ENCODE measurements at places on chromosomes 4 and X.
A peak's percentile ranks its signal among the peaks of the same experiment; 100 is the strongest.

- no peak for DNase-seq
Observed at GRCh38 chr4:47855350-47855749, 17.5 kb upstream of the CORIN start.

- DNase-seq, result no peak
Observed at GRCh38 chrX:139738581-139738980, 30.6 kb upstream of the MCF2 start.

- DNase-seq, result no peak
Observed at GRCh38 chr4:148062301-148062950, 330.5 kb downstream of the ARHGAP10 start.

- no peak for DNase-seq
Observed at GRCh38 chr4:53512608-53513007, 78.7 kb downstream of the LNX1 start.

- no peak for DNase-seq
Observed at GRCh38 chrX:6729626-6730025, 194.7 kb upstream of the VCX3A start.

- no peak for DNase-seq
Observed at GRCh38 chrX:49077941-49078340, 1.7 kb downstream of the WDR45 start.

DNA sequence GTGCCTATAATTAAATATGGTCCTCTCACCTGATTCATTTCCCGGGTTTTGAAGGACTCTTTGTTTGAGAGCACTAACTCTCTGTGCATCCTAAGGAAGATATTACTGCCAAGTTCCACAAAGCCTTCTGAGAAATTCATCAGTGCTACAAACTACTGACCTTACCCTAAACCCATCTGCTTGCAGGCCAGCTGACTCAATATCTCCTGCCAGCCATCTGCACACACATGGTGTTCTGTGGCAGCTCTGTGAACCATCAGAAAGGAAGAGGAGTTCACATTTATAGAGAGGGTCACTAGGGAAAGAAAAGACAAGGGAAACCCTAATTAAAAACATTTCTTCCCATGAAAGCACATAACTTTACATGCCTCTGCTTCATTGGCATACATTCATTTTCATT lies 156.7 kb downstream of the ATP10D start:
- no peak for DNase-seq

GRCh38 chr4:183118585-183118984 lies 19.5 kb downstream of the WWC2 start:
- no peak for DNase-seq

DNA sequence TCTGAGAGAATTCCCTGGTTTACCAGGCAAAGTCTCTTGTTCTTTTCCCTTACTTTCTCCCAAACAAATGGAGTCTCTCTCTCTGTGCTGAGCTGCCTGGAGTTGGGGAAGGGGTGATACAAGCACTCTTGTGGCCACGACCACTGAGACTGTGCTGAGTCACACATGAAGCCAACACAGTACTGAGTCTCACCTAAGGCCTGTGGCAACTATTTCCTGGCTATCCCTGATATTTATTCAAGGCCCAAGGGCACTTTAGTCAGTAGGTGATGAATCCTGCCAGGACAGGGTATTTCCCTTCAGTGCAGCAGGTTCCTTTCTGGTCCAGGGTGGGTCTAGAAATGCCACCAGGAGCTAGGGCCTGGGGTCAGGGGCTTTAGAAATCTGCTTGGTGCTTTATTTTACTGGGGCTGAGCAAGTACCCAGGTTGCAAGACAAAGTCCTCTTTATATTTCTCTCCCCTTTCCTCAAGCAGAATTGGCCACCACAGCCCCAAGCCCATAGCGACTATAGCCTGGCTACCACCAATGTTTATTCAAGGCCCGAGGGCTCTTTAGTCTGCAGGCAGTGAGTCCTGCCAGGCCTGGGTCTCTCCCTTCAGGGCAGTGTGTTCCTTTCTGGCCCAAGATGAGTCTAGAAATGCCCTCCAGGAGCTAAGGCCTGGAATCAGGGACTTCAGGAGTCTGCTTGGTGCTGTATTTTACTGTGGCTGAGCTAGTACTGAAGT lies 10.5 kb downstream of the ARL13A start:
- no peak for DNase-seq

GRCh38 chr4:158809611-158810486 lies 41.0 kb downstream of the FNIP2 start:
- DNase-seq, result no peak

- no peak for DNase-seq
Observed at GRCh38 chrX:13028871-13029636, 15.4 kb downstream of the FAM9C start.

DNA sequence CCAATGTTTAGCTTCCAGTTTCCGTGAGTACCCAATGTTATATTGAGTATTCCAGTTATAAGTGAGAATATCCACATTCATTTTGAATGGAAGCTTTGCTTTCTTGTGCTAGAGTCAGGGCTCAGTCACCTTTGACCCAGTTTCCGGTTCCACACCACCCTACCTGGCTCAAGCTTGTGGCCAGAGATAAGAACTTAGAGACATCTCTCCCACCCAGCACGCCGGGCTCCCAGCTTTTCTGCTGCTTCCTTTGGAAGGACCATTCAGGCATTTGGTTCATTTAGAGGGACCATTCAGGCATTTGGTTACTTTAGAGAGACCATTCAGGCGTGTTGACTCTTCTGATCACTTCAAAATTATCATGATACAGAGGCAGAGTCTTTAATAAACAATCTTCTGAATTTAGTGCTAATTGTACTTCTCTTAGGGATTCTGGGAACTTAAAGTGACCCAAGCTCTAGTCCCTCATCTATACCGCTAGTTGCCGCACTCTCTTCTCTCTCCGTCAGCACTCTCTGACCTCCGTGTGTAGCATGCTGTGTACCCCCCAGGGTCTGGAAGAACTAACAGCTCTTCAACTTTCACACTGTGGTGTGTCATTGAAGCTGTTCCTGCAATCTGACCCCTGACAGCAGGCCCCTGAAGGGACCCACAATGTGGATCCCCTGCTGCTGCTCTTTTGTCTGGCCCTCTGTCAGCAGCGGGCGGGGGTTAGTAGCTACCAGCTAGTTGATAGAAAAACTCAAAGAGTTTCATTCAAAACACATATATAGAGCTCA lies 943.1 kb downstream of the ARAP2 start:
- DNase-seq, result no peak

GRCh38 chr4:99210789-99211188 lies 8.3 kb downstream of the ADH6 start:
- DNase-seq, result no peak

- DNase-seq, result no peak
Observed at GRCh38 chr4:4838936-4839810, 20.3 kb upstream of the MSX1 start.

- no peak for DNase-seq
Observed at GRCh38 chrX:44906041-44906440, 33.1 kb downstream of the KDM6A start.

GRCh38 chrX:20132666-20133065 lies 9.0 kb downstream of the EIF1AX start:
- DNase-seq, result no peak

DNA sequence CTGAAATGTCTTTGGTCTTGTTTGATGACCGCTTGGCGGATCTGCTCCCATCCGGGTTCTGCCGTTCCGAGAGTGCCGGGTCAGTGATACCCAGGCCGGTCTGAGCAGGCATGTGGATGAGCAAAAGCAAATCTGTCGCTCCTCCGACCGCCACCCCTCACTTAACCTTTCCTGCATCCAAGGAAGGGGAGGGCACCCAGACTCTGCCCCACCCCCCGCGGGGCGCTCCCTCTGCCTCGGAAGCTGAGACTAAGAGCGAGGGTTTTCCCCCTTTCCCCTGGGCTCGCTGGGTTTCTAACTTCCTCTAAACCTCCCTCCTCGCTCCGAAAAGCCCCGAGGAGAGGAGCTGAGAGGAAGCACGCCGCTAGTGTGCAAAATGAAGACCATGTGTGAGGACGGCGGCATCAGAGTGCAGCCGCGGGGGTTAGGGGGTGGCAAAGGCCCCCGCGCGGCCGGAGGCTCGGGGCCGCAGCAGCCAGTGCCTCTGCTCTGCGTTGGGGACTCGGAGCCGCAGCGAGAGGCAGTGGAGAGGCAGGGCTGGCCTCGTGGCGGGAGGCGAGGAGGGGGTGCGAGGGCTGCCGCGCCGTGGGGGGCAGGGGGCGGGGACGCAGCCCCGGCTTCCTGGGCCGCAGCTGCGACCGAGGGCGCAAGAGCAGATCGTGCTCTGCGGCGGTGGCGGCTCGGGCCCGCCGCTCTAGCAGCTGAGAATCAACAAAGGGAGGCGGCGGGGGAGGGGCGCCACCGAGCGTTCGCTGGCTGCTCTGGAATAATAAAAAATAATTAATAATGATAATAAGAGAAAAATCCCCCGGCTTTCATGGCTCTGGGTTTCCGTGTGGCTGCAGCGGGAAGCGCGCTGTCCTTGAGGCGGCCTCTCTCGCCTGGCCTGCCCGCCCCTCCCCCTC lies 55.8 kb upstream of the BCOR start:
- DNase-seq, result peak; percentile 62

- DNase-seq, result no peak
Observed at GRCh38 chrX:138349351-138349750, 362.2 kb downstream of the FGF13 start.

- no peak for DNase-seq
Observed at GRCh38 chr4:83646538-83647239, 110.8 kb downstream of the GPAT3 start.

DNA sequence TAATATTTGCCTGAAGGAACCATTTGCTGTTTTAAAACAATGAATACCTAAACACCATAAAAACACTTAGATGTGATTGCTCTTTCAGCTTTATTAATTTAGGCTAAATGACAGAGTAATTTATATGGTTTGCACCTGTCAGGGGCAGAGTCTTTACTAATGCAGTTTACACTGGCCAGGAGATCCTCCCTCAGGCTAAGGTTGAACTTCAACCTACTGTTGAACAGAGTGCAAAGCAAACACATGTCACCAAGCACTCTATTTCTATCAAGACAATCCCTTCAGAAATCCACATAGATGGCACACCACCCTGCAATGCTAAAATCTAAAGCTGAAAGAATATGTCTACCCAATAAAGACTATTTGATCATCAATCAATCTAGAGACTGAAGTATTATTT lies 147.3 kb downstream of the KLHL13 start:
- no peak for DNase-seq

GRCh38 chrX:15127010-15127409 lies 142.9 kb downstream of the ASB9 start:
- DNase-seq, result no peak

- no peak for DNase-seq
Observed at GRCh38 chrX:44731160-44731559, 112.7 kb upstream of the DUSP21 start.

DNA sequence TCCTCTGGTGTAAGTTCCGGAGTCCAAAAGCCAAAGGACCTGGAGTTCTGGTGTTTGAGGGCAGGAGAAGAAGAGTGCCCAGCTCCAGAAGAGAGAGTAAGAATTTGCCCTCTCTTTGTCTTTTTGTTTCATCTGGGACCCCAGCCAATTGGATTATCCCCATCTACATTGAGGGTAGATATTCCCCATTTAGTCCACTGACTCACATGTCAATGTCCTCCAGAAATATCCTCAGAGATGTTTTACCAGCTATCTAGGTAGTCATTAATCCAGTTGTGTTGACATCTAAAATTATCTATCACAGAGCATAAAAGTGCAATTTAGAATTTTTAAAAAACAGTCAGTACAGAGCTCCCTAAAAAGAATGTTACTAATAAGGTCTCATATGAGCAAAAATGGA lies 132.9 kb upstream of the TMEM47 start:
- DNase-seq, result no peak

- DNase-seq, result no peak
Observed at GRCh38 chrX:5402461-5402860, 826.2 kb downstream of the NLGN4X start.

DNA sequence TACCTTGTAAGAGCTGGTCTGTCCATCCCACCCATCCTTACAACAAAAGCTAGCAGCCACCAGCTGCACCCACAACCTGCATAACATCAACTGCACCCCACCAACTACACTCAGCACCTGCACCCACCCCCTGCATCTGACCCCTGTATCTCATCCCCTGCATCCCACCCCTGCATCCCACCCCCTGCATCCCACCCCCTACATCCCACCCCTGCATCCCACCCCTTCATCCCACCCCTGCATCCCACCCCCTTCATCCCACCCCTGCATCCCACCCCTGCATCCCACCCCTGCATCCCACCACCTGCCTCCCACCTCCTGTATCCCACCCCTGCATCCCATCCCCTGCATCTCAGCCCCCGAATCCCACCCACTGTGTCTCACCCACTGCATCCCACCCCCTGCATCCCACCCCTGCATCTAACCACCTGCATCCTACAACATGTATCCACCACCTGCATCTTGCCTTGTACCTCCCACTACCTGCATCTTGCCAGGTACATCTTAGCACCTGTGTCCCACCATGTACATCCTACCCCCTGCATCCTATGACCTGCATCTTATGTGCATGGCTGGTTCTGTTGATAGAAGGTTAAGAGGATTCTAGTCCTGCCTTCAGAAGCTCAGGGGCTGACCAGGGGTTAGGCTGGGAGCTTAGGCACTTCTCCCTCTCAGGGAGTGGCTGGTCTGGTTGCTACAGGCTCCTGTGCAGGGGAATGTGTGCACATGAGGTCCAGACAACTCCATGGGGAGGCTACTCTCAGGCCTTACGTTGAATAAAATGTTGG lies 9.4 kb downstream of the TMEM271 start:
- DNase-seq, result no peak

GRCh38 chr4:33989820-33990443 lies 2254.4 kb downstream of the ARAP2 start:
- DNase-seq, result no peak

GRCh38 chrX:68807818-68808217 lies 21.0 kb upstream of the EFNB1 start:
- DNase-seq, result no peak

DNA sequence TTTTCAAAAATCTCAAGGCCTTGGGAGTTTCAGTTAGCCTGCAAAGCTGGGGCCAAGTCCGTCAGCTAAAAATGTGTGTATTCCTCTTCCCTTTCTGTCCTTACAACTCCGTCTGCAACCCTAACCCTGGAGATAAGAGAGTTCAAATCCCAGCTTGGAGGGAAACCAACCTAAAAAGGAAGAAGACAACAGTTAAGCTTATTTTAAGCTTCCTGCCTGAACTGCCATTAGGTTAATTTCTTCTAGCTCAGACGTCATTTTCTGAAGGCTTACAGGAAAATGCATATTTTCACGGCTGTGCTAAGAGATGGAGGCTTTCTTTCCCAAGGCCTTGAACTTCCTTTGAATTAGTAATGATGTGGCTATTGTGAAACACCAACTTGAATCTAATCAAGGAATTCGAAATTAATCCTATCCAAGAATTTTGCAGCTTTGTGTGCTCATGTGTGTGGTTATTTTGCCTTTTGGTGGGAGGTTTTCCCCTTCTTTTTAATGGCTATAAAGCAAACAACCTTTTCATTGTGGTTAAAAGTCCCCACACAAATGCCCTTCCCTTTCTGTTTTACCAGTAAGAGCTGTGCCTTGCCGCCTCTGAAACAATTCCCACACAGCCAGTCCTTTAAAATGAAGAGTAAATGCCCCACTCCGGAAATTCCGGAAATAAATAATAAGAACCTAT lies 103.5 kb downstream of the IRF2 start:
- no peak for DNase-seq

GRCh38 chrX:97021680-97022079 lies 138.0 kb downstream of the RPA4 start:
- DNase-seq, result no peak

GRCh38 chr4:80180743-80181142 lies 16.6 kb upstream of the PRDM8 start:
- DNase-seq, result no peak

GRCh38 chr4:52948057-52948423 lies 85.9 kb downstream of the RASL11B start:
- no peak for DNase-seq

Data from activated CD4-positive, alpha-beta T cell treated with anti-CD3 and anti-CD28 coated beads for 4 hours (primary cell).